ENCODE measurements at places on chromosomes 16 and 17.

GRCh38 chr17:18772471-18772870 lies 8.5 kb upstream of the TVP23B start:
- no peak for DNase-seq

GRCh38 chr16:27784351-27785306 lies 234.7 kb downstream of the KATNIP start:
- no peak for DNase-seq

DNA sequence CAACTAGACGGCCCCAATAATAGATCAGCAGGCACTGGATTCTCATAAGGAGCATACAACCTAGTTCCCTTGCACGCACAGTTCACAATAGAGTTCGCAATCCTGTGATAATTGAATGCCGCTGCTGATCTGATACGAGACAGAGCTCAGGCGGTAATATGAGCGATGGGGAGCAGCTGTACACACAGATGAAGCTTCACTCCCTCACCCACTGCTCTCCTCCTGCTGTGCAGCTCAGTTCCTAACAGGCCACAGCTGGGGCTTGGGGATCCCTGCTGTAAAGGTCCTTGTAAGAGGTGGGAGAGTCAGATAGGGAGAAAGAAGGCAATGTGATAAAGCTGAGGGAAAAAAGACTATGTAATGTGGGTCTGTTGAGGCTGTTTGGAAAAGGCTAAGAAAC lies 577.5 kb downstream of the RBFOX1 start:
- no peak for DNase-seq

GRCh38 chr17:57604771-57605674 lies 140.1 kb downstream of the CCDC182 start:
- no peak for DNase-seq

- DNase-seq, result no peak
Observed at GRCh38 chr16:54936201-54936978, 5.7 kb downstream of the IRX5 start.

DNA sequence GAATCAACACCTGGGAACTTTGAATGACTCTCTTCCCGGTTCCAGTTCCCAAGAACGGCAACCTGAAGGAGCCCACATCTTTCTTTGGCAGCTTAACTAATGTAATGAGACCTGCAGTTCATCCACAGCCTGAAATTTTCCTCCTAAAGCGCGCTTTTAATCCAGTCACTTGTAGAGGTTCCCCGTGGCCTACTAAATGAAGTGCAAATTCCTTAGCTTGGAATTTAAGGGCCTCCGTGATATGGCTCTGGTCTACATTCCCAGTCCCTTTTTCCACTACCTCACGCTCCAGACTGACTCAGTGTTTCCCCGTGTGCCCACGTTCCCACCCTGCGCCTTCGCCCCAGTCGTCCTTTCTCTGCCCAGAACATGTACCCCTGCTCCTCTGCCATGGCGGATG lies 27.2 kb downstream of the FZD2 start:
- no peak for DNase-seq

DNA sequence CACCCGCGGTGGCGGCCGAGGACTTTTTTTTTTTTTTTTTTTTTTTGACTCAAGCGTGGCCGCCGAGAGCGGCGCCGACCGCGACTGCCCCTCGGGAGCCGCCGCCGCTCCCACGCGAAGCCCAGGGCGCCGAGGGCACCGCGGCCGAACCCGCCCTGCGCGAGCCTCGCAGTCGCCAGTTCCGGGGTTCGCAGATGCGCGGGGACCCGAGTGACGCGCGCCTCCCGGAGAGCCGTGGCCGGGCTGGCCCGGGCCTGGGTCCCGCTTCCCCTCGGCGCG lies 1.1 kb downstream of the METRNL start:
- no peak for DNase-seq

- peak; percentile 65 for DNase-seq
Observed at GRCh38 chr16:11328172-11329070, 16.8 kb upstream of the RMI2 start.

DNA sequence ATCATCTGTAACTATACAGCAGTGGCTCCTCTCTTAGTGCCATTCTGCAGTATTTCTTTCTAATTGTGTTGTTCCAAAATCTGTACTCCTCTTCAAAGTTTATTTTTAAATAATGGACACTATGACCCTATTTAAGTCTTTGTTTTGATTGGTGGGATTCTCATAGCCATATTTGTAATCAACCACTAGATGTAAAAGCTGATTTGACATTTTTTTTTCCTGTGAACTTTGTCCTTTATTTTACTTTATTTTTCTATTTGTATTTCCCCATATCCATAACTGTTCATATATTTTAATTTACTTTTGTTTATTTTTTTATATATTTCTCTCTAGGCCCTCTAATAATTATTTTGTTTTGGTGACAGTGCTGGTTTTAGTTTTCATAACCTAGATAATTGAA lies 544.4 kb downstream of the KCNJ2 start:
- no peak for DNase-seq

- no peak for DNase-seq
Observed at GRCh38 chr17:56144223-56144622, 9.1 kb upstream of the ANKFN1 start.

DNA sequence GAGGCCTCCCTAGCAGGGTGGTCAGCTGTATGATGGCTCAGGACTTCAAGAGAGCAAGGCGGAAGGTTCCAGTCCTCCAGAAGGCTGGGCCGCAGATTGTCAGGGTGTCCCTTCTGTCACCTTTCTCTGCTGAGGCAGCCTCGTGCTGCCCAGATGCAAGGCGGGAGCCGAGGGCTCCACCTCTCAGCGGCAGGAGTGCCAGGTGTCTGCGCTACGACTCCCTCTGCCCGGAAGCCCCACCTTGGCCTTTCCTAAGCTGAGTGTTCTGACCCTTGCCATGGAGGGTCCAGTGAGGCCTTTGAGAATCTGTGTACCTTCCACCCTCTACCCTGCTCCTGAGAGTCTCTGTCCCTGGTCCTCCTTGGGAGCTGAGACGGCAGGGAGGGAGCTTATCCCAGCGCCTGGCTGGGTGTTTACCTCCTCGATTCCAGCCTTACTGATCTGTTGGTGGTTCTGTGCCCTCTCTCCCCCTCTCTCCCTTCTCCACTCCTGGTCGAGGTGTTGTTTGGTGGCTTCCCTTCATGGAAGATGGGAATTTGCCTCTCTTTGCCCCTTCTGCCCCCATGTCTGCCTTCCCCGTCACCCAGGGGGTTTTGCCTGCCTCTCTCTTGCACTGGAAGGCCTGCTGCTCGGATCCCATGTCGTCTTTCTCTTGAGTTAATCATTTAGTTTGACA lies 2.2 kb upstream of the ZNF750 start:
- no peak for DNase-seq

DNA sequence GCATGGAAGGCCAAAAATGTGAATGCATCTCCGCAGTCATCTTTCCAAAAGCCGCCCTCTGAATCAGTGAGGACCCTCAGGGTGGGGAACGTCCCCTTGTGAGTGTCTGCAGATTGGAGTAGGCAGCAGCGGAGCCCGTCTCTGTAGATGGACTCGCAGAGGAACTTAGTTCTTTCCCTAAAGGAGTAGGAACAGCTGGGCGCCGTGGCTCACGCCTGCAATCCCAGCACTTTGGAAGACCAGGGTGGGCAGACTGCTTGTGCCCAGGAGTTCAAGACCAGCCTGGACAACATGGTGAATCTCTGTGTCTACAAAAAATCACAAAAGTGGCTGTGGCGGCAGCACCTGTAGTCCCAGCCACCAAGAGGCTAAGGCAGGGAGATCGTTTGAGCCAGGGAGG lies 53.7 kb downstream of the WDR45B start:
- no peak for DNase-seq

DNA sequence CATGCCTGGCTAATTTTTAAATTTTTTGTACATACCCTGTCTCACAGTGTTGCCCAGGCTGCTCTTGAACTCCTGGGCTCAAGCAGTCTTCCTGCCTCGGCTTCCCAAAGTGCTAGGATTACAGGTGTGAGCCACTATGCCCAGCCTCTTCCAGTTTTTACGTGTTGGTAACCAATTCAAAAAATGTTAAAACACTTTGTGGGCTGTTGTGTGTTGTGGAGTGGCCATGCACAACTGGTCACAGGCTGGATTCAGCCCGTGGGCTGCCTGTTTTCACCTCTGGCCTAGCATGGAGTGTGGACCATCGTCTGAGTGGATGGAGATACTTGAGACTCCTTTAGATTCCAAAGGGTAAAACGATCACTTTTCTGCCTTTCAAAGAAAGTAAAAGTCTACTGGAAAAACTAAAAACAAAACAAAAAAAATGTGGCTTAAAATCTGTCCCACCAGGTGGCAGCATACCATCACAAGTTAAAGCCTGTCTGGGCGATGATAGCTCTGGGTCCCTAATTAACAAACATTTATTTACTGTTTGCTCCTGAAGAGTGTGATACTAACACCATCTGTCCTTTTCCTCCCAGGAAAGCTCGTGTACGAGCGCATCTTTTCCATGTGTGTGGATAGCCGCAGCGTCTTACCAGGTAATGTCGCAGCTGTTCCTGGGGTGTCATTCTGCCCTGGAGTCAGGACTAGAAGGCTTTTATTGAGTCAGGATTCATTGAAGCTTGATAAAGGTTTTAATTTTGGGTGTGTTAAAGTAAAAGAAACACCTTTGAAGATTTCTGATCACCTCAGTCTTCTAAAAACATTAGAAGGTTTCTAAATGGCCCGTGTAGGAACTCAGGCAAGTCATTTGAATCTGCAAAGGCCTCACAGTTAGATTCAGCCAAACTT lies 45.8 kb downstream of the VPS35L start:
- DNase-seq, result no peak

- no peak for DNase-seq
Observed at GRCh38 chr16:82050506-82050905, 15.5 kb downstream of the HSD17B2 start.

DNA sequence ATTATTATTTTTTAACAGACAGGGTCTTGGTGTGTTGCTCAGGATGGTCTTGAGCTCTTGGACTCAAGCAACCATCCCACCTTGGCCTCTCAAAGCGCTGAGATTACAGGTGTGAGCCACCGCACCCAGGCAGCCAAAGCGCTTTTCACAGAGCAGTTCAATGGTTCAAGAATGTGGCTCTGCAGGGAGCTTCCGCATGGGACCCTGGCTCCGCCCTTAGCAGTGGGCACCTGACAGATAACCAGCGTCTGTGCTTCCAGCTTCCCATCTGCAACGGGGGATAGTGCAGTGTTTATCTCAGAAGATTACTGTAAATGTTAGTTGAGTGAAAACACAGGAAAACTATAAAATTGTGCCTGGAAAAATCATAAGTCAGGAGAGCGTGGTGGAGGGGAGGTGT lies 99.4 kb downstream of the KCNJ12 start:
- no peak for DNase-seq

DNA sequence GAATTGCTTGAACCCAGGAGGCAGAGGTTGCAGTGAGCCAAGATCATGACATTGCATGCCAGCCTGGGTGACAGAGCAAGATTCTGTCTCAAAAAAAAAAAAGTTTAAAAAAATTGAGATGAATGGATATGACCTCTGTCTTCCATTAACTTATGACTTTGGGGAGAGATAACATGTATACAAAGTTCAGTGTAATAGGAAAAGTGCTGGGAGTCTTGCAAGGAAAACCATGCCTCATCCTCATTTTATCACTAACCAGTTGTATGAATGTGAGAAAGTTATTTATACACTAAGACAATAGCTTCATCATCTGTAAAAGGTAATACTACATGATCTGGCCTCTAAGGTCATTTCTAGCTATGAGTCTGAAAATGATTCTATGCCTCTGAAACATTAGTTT lies 10.2 kb upstream of the WSB1 start:
- no peak for DNase-seq

GRCh38 chr16:22189473-22190080 lies 16.5 kb upstream of the EEF2K start:
- DNase-seq, result no peak

GRCh38 chr16:48892893-48893292 lies 282.9 kb upstream of the N4BP1 start:
- DNase-seq, result no peak

GRCh38 chr16:56121156-56121500 lies 70.2 kb upstream of the GNAO1 start:
- no peak for DNase-seq

- DNase-seq, result no peak
Observed at GRCh38 chr17:2482218-2482617, 29.5 kb downstream of the METTL16 start.

GRCh38 chr17:79049821-79050220 lies 24.8 kb upstream of the ENGASE start:
- no peak for DNase-seq

DNA sequence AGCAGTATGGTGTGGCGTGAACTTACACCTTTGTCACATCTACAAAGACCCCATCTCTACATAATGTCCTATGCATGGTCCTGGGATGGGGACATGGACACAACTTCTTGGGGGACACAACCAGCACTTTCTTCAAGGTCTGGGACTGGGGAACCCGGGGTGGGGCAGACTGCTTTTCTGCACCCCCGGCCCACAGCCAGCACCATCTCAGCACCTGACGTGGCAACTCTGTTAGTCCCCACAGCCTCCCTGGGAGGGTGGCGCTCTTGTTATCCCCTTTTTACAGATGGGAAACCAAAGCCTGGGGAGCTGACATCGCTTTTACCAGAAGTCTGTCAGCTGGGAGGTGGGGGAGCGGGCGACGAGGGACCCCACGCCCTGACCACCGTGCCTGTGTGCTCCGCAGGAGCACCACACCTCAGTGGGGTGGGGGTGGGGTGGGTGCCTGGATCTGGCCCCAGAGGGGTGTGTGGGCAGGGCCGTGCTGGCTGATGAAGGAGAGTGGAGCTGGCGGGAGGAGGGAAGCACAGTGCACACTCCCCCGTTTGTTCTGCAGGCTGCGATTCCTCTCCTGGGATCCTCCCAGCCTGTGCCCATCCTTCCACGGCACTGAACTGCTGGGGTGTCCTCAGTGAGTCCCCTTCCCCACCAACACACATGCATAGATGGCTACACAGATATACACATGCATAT lies 115.4 kb upstream of the GSE1 start:
- DNase-seq, result no peak

DNA sequence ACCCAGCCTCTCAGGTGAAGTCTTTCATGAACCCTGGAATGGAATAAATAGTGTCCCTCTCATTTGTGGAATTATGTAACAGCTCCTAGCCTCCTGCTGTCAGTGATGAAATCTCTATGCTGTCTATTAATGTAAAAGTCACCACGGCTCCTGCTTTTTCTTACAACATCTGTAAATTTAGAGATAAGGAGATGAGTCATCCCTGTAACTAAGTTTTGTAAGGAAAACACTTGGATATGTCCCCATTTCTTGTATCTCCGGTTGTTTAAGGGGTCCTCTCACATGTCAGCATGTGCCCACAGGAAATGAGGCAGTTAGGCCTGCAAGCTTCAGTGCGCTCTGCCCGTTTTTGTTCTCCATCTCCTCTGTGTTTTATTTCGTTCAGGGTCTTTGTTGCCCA lies 2.8 kb upstream of the NAT9 start:
- no peak for DNase-seq

DNA sequence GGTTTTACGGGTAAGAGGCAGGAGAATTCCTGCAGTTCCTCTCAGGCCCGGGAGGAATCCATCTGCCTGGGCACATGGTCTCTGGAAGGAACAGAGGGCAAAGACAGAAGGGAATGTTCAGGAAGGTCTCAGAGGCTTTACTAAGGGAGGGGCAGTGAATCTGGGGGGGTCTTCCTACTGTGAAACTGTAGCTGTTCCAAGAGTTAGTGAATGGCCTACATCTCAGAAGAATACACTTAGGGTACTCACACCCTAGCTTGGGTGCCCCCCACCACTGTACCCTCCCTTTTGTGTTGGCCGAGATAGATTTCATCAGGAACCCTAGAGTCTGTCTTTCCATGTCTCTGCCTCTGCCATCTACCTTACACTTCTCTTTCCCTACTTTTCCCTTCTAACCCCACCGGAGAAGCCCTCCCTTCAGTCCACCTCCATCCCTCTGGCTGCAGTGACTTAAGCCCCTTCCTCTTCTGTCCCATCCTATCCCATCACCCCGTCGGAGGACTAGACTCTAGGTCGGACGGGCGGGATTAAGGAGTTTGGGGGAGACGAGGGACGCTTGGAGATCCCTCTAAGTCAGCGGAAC lies 316 bp downstream of the DLG4 start:
- DNase-seq, result no peak

All from forelimb muscle (tissue), 1 donor.